ENCODE measurements at places on chromosomes 5 and 9.

- DNase-seq = no peak
These were observed 215.8 kb downstream of the EDIL3 start for GRCh38 chr5:84168841-84169240.

DNA sequence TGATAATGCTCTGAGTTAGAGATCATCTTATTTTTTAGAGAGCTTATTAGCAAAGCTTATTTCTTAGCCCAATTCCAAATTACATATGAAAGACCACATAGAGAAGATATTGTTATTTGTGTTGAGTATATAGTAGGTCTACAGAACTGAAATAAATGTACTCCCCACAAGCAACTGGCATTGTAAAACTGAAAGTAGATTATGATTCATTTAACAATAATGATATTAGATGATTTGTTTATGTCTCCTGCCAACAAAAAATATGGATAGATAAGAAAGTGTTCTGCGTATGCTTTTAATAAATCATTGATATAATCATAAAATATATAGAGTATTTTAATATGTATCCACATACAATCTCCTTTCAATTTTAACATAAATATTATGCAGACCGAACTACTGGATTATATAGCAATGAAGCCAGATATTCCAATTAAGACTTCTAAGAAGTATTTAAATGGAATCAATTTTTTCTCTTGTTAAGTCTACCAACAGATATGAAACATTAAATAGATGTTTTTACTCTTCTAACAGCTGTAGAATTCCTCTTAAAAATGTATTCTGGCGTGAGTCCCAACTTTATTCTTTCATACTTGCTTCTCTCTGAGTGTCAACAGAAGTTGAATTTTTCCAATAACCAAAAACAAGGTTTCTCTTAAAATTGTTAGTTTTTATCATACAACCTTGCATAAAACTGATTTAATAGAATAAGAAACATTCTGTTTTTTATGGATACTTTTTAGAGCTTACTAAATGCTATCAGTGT, 15.6 kb upstream of the DAB2 start:
- no peak for DNase-seq

DNA sequence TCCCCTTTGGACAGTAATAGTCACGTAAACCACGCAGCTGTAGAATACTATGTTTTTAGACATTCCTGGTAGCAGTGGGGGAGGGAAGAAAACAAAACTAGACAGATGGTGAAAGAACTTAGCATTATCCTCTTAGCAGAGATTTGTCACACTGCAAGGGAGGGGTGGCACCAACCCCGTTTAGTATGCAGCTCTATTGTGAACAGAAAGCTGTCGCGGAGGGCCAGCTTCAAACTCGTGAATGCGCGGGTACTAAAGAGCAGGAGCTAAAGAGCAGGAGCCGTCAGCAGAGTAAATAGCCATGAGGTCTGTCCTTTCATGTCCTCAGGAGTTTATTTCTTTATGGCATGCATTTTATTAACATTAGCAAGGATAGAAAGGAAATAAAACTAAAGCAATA, 141.9 kb upstream of the SLC12A2 start:
- DNase-seq = no peak

GRCh38 chr5:90562341-90562740, 3.7 kb downstream of the ADGRV1 start:
- no peak for DNase-seq

GRCh38 chr9:98732091-98732490, 23.4 kb upstream of the GABBR2 start:
- DNase-seq = no peak

DNA sequence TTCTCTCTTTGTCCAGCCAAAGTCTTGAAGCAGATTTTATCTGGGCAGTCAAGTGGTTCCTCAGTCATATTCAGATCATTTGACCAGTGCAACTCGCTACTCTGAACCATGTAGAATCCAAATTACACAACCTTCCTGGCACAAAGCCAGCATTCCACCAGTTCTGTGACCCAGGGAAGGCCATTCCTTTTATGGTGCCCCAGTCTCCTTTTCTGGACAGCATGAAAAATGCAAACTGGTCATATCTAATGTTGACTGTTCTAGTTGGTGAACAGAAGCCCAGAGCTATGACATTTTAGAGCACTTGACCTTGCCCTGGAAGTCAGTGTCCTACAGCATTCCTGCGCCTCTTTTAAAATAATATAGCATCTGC, 364.6 kb downstream of the BRINP1 start:
- DNase-seq = no peak

DNA sequence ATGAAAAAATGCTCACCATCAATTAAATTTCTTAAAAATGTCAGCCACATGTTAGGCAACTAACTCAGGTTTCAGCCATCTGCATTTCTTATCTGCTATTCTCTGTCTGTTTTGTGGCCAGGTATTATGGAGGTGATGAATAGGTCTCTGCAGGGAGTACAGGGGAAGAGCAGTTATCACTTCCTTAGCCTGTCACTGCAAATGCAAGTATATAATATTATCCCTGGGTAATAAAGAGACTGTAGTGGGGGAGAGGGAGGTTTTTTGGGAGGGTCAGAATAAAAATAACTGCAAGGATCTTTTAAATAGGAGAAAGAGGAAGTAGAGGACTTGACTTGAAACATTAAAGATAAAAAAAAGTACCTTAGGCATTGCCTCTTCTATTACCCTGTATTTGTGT, 49.6 kb upstream of the PTGER4 start:
- DNase-seq = no peak

DNA sequence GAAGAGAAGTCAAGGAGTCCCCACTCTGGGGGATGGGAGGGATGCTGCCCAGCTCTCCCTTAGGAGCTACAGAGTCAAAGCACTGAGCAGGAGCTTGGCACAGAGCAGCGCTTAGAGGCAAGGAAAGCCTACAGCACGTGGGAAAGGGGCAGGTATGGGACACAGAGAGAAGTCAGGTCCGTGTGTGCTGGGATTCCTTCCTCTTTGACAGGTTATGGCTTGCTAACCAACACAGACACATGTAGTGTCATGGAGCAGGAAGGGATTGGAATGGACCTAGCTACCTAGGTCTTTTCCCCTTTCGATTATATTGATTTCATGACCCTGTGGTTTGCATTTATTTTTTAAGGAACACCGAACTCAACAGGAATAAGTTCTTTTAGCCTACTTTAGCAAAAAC, 208.5 kb upstream of the TUT7 start:
- DNase-seq = no peak

GRCh38 chr9:80701061-80701460, 988.3 kb downstream of the TLE1 start:
- DNase-seq = no peak

GRCh38 chr5:162683284-162683683, 615.7 kb downstream of the GABRG2 start:
- DNase-seq = no peak

GRCh38 chr5:6311568-6312501, 66.5 kb downstream of the MED10 start:
- no peak for DNase-seq

GRCh38 chr5:9652295-9652694, 22.1 kb upstream of the TAS2R1 start:
- DNase-seq = no peak

DNA sequence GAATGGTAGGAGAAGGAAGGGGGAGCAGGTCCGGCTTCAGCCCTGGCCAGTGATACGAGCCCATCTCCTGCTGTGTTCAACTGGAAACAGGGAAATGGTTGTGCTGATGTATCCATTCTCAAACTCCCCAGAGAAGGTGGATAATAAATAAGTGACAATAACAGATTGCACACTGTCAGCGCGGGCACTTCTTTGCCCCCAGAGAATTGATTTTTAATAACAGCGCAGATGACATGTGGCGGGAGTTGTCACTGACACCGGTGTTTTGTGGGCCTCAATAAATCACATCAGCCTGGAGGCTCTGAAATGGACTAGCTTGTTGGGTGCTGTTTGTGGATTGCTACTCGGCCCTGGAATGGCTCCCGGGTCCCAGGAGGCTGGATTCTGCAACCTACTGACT, 141.4 kb upstream of the PANK3 start:
- DNase-seq = no peak

DNA sequence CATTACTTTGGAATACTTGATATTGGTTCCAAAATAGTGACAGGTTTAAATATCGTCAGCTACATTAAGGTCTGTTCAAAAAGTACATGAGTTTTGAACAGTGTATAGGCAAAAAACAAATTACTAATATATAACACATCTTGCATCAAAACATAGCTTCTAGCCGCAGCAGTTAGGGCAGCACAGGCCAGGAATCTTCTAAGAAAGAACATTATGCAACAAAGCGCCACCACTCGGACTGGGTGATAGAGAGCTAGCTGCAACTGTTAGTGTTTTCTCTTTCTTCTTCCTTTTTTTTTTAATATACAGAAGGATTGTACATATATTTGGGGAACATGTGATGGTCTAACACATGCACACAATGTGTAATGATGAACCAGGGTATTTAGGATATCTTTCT, 504.5 kb downstream of the NR2F1-AS1 start:
- no peak for DNase-seq

GRCh38 chr5:95938347-95938746, 23.3 kb downstream of the ELL2 start:
- DNase-seq = no peak

GRCh38 chr9:96116275-96117064, 185.5 kb downstream of the HSD17B3 start:
- DNase-seq = no peak

- DNase-seq = no peak
These were observed 49.7 kb downstream of the RECK start for GRCh38 chr9:36086442-36086841.

- no peak for DNase-seq
These were observed 52.3 kb downstream of the TLE4 start for GRCh38 chr9:79623799-79624721.

DNA sequence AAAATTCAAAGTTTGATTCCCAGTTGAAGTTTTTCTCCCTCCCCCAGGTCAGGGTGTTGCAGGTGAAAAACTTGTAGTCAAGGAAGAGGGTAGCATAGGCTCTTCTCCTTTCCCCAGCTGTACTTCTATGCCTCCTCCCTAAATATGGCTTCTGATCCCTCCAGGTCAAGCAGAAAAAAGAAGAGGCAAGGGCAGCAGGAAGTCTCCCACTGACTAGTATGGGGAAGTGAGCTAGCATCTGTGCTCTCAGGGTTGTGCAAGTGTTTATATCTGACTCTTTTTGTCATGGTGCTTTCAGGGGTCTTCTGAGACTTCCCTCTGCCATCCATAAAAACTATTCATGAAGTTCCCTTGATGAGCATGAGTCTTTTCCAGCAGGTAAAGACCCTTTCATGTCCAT, 76.0 kb downstream of the ATPSCKMT start:
- no peak for DNase-seq

GRCh38 chr5:176154821-176155220, 83.4 kb upstream of the SIMC1 start:
- DNase-seq = no peak

DNA sequence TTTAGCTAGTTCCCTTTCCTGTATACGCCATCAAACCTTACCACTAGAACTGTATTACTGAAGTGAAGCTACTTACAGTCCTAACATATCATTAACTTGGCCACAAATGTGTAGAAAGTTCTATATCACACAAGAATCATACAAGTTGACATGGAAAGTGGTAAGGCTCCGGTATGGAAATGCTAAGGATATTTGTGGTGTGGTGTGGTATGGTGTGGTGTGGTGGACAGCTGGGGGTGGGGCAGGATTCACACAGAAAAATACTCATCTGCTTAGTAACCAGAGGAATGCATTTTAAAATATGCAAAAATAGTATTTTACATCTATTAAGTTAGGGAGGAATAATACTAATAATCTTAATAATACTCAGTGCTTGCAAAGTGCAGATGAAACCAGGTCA, 69.4 kb downstream of the TRPC7 start:
- DNase-seq = no peak

GRCh38 chr5:111585946-111586345, 73.6 kb upstream of the STARD4 start:
- no peak for DNase-seq

- DNase-seq = peak; percentile 88
These were observed 48.4 kb upstream of the EPB41L4A start for GRCh38 chr5:112467485-112467884.

- DNase-seq = no peak
These were observed 38.5 kb upstream of the LCP2 start for GRCh38 chr5:170336065-170336464.

DNA sequence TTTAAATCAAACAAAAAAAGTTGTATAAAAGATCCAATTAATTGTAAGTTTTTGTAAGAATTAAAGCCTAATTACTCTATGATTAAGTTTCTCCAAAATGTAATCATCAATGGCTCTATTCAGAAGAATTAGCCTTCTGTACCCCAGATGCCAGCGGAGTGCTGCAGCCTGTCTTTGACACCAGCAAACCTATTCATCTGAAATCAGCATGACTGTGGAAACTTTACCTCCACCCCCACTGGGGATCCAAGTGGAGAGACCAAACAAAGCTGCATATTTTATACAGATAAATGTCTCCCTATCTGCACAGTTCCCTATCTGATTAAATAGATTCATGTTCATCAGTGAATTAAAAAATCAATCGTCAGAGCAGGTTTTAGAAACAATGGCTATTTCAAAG, 426.8 kb downstream of the KIAA0825 start:
- no peak for DNase-seq

- no peak for DNase-seq
These were observed 46.5 kb downstream of the PPP1R2B start for GRCh38 chr5:156896546-156896945.

DNA sequence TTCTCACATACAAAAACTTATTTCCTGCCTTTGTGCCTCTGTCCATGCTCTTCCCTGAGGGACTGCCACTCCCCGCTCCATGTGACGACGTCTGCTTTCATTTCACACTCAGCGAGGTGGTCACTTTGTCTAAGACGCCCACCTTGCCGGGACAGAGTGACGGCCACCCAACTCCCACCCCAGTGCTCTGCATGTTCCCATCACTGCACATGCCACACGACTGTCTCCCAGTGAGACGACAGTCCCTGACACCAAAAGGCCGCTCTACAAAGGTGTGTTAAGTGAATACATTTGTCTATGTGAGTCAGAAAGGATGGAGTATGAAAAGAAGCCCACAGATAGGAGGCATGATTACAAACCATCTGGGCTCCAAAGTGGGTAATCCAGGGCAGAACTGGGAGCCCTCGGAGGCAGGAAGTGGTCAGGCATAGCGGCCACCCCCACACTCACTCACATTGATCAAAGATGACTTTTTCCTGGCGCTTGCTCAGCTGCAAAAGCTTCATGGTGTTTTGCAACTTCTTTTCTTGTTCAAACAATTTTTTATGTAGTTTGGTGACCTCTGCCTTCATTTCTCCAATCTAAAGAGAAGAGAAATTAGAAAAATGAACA, 185.8 kb downstream of the CDK5RAP2 start:
- DNase-seq = no peak

GRCh38 chr5:42306287-42306686, 117.0 kb upstream of the GHR start:
- DNase-seq = no peak

- no peak for DNase-seq
These were observed 75.9 kb upstream of the DAPK1 start for GRCh38 chr9:87421734-87422133.

- no peak for DNase-seq
These were observed 84.7 kb upstream of the TNFSF8 start for GRCh38 chr9:115015018-115015635.

All from NCI-H774 (cell line).